Activated CD4-positive, alpha-beta T cell treated with anti-CD3 and anti-CD28 coated beads for 36 hours (primary cell): ENCODE measurements at places on chromosomes 2 and 18.

DNA sequence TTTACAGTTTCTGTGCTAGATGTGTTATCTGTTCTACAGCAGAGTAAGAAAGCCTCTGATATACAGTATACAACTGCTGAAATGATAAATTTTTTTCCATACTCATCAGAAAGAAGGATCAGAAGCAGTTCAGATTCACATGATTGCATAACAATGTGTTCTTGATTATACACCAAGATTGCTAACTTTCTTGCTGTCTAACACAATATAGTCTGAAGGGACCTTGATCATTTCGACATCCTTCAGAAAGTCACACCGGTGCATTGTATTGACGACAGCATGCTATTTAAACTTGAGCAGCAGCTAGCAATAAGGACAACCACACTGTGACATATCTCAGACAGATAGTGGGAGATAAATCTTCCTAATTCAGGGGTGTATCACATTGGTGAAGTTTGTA lies 127.2 kb downstream of the PDE1A start:
- no peak for DNase-seq

DNA sequence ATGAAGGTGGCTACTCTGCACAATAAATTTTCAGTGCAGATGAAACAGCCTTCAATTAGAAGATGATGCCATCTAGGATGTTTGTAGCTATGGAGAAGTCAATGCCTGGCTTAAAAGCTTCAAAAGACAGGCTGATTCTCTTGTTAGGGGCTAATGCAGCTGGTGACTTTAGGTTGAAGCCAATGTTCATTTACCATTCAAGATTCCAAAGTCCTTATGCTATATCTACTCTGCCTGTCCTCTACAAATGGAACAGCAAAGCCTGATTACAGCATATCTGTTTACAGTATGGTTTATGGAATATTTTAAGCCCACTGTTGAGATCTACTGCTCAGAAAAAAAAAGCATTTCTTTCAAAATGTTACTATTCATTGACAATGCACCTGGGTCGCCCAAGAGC lies 15.8 kb downstream of the TGFA start:
- DNase-seq, result no peak

- no peak for DNase-seq
Measured at GRCh38 chr2:175101514-175101913, 66.5 kb downstream of the ATF2 start.

- DNase-seq, result no peak
Measured at GRCh38 chr2:33488715-33489540, 12.5 kb downstream of the RASGRP3 start.

- DNase-seq, result no peak
Measured at GRCh38 chr2:219401606-219402005, 13.9 kb upstream of the DNPEP start.

DNA sequence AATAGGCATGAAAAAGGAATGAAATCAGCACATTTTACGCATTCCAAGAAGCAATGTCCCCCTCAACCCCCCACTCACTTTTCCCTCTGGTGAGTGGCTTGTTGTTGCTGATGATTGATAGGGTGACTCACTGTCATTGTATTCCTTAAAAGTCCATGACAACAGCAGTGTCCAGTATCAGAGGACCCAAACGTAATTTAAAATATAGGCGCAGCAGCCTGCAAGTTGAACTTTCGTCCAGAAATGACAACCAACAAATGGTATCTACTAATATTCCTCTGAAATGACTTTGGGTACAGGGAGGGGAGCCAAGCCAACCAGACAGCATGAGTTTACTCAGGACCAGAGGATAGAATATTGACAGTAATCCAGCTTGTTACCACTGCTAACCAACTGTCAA lies 182.9 kb upstream of the SIX3 start:
- DNase-seq, result no peak

GRCh38 chr18:2894131-2894840 lies 47.5 kb downstream of the EMILIN2 start:
- no peak for DNase-seq

- no peak for DNase-seq
Measured at GRCh38 chr2:100272841-100273329, 49.4 kb downstream of the LONRF2 start.

GRCh38 chr2:124668161-124668560 lies 643.1 kb downstream of the CNTNAP5 start:
- DNase-seq, result no peak

DNA sequence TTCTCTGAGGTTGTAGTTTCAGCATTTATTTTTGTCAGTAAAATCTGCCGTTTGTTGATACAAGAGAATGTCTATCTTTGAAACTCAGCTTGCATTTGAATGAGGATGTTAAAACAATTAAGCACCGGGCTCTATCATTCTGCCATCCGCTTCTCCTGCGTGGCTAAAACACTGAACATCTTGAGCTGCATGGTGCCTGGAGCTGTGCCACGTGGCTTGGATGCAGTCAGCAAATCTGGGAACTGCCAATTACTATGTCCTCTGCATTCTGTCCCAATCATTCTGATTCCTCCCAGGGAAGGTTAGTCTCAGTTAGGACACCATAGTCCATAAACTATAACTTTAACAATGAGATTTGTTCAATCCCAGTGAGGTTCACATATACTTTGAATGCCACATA lies 598.4 kb downstream of the FBXO15 start:
- no peak for DNase-seq

GRCh38 chr18:39487932-39488331 lies 1922.3 kb upstream of the CELF4 start:
- no peak for DNase-seq

DNA sequence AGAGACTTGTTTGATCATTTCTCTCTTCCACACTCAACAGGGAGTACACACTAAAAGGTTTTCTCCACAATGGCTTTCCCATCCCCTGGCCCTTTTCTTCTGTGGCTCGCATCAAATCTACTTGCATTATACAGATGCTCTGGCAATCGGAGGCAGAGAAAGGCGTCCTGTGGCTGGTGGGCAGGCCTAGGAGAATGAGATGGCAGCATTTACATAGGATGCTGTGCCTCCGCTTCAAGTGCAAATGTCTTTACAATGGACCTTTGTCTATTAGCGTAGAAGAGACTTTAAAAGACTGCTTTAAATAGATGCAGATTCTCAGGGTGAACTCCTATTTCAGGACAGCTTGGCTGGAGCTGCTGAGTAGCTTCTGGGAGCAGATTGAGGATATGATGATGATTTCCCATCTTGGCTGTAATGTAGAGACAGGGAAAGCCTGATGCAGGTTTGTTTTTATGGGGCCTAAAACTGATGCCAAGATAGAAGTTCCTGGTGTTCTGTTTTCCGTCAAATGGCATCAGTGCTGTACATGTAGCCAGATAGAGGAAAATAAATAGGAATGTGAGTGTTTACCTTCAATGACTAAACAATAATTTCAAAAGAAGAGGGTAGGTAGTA lies 423.4 kb downstream of the RND3 start:
- no peak for DNase-seq

GRCh38 chr2:104874230-104874629 lies 20.3 kb downstream of the POU3F3 start:
- no peak for DNase-seq

DNA sequence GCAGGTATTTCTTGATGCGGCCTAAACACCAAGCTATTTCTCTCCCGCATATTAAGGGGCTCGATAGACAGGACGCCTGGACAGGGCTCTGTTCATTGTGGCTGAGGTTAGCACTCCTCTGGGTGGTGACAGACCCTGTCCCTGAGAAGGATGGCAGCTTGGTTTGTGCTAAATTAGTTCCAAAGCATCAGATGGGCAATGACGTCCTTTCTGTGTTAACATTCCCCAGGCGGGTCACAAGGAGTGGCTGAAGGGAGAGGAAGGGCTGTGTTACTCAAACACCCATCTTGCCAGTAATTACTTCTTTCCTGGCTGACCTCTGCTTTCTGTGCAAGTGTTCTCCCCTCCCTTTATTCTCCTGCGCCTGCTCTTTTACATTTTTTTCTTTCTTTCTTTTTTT lies 75.0 kb downstream of the TMEM247 start:
- DNase-seq, result no peak

- DNase-seq, result no peak
Measured at GRCh38 chr2:191611614-191612013, 66.3 kb upstream of the NABP1 start.

GRCh38 chr2:2827761-2828221 lies 496.7 kb upstream of the MYT1L start:
- DNase-seq, result no peak

DNA sequence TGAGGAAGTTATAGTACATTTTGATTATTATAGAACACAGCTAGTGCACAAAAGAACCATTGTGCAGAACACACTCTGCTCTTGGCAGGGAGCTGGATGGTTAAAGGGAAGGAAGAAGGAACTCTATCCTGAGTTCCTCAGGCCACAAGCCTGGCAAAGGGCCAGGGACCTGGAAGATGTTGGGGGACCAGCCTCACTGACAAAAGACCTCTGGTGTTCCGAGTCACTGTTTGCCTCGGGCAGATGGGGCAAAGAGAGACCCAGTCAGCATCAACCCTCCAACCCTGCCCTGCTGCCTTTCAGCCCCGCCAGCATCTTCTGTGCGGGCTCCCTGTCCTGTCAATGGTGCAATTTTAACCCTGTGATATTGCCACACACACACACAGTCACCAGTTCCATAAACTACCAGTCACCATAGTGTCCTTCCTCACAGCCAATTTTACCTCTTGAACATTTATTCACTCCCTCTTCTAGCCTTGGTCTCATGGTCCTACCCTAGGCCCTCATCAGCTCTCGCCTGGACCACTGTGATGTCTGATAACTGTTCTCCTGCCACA lies 21.9 kb downstream of the NEMP2 start:
- no peak for DNase-seq

GRCh38 chr2:133884739-133885381 lies 316.6 kb upstream of the NCKAP5 start:
- DNase-seq, result no peak

- DNase-seq, result no peak
Measured at GRCh38 chr2:119792907-119793312, 33.2 kb downstream of the PTPN4 start.

- no peak for DNase-seq
Measured at GRCh38 chr2:46769809-46770208, 145.8 kb downstream of the MCFD2 start.

GRCh38 chr18:75660932-75661331 lies 233.4 kb upstream of the SMIM21 start:
- DNase-seq, result no peak

DNA sequence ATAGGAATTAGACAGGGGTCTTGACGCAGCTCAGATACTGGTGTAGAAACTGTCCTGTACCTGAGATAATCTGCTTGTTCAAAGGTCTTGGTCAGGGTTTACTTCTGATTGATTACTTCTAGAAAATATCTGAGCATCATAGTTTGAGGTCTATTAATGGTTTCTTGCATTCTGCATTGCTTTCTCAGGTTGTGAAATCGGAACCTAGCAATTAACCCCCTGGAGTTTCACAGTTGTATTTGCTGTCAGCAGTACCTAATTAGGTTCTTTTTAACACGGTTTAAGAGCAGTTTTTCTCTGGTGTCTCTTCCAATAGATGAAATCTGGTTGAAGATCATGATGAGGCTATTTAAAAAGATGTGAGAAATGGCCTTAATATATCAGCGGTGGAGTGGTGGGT lies 428.6 kb upstream of the SYT4 start:
- DNase-seq, result no peak

DNA sequence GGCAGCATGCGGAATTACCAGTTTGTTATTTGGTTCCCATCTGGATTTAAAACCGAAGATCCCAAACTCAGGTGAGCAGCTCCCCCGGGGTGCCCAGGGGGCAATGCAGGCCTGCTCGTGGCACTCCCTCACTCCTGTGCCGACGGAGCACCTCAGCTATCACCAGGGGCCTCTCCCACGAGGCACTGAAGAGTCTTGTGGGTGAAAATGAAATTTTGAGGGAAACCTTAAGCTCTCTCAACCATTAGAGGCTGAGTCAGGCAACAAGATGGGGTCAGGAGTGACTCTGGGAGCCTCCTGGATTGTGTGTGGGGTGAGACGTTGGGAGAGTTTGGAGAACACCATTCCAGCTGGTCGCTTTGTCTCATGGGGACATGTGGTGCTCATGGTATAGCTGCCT lies 189.0 kb downstream of the PRKCE start:
- no peak for DNase-seq

DNA sequence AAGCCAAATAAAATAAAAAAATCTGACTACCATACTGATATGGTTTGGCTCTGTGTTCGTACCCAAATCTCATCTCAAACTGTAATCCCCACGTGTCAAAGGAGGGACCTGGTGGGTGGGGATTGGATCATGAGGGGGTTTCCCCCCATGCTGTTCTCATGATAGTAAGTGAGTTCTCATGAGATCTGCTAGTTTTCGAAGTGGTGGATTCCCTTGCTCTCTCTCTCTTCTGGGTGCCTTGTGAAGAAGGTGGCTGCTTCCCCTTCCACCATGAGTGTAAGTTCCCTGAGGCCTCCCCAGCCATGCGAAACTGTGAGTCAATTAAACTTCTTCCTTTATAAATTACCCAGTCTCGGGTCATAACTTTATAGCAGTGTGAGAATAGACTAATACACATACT lies 123.8 kb upstream of the WDSUB1 start:
- DNase-seq, result peak; percentile 9

DNA sequence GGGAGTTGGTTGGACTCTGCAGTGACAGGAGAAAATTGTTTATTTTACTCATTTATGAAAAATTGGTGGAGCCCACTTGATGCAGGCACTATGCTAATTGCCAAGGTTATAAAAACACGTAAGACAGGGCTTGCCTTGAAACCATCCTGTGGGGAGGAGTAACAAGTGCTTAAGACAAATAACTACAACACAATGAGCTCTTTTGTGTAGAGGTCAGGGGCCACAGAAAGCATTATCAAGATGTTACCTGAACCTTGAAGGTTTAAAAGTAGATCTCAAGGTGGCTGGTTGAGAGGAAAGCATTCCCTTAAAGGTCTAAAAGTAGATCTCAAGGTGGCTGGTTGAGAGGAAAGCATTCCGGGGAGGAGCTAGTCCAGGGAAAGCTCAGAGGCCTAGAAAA lies 381.8 kb upstream of the POU3F3 start:
- no peak for DNase-seq

DNA sequence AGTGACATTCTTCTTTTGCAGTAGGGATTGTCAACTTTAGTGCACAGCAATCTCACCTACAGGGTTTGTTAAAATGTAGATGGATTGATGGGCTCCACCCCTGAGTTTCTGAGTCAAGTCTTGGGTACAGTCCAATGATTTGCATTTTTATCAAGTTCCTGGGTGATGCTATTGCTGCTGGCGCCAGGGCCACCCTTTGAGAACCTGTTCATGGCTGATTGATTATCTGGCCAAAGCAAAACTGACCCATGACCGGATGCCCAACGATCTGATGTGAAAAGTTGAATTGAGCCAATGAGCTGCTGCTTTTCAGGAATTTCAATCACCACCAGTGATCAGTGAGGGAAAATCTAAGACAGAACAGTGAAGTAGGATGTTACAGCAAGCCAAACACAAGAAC lies 675.3 kb downstream of the TMEM182 start:
- DNase-seq, result no peak

- no peak for DNase-seq
Measured at GRCh38 chr2:113406114-113406513, 31.4 kb upstream of the ZNG1B start.

GRCh38 chr2:51484605-51485004 lies 452.7 kb upstream of the NRXN1 start:
- DNase-seq, result no peak

DNA sequence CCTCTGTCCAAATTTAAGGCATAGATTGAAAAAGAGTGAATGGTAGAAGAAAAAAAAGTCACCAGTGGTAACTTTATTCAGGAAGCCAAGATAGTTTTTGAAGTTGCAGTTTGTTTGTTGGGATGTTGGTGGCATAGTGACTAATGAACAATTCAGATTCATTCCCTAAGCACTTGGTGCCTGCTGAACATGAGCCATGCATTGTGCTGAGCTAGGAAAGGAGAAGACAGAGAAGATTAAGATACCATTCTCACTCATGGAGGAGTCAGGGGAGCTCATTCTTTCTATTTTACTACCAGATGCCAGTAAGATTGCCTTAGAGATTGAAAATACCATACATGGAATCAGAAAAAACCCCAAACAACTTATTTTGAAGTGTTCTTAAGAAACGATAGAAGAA lies 25.1 kb downstream of the MEIS1 start:
- DNase-seq, result no peak
